ENCODE measurements at places on chromosomes 11 and 22.

DNA sequence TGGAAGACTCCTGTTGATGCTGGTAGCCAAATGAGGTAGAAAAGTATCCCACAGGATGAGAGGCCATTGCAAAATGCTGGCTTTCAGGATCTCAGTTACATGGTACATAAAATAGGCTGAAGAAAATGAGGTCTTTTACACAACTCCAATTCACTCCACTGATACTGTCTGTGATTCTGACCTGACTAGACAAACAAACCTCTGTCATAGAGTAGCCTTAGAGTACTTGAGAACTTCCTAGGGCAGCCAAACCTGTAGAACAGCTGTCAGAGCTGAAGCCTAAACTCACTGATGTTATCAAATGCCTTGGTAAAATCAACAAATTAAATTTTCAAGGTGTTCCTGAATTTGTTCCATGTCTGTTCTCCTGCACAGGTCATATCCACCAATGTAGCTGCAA lies 26.2 kb upstream of the POGLUT3 start:
- no peak for DNase-seq

GRCh38 chr11:1859004-1859403 lies 6.1 kb downstream of the LSP1 start:
- DNase-seq: no peak

GRCh38 chr11:71181566-71181965 lies 70.8 kb downstream of the SHANK2 start:
- DNase-seq: no peak

DNA sequence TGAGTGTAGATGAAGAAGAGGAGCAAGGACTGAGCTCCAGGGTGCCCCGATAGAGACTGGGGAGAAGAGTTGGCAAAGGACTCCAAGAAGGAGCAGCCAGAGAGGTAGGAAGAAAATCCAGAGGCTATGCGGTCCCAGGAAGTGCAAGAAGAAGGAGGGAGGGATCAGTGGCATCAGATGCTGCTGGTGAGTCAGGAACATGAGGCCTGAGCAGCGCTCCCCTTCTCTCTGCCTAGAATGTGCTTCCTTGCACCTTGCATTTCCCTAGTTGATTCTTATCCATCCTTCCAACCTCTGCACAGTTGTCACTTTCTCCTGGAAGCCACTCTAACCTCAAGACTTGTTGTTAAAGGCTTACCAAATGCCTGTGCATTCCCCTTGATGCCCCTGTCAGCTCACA lies 21.3 kb downstream of the KCNC1 start:
- no peak for DNase-seq

GRCh38 chr22:46035742-46036557 lies 59.0 kb upstream of the WNT7B start:
- DNase-seq: peak; percentile 97

GRCh38 chr11:111796696-111797095 lies 30.5 kb upstream of the PPP2R1B start:
- no peak for DNase-seq

DNA sequence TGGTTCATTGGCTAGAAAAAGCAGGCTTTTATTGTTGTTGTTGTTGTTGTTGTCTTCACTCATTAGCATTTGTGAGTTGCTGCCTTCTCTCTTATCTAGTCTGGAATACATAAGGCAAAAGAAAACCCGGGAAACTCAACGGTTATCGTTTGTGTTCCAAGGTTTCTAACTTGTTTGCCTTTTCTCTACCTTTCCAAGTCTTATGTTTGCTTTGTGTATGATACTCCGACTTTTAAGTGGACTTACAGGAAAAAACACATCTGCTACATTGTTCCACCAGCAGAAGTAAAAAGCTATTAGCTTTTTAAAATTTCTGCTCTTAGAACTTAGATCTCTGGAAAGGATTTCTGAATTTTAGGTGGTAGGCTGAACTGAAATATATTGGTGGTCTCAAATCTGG lies 27.0 kb upstream of the HIKESHI start:
- no peak for DNase-seq

DNA sequence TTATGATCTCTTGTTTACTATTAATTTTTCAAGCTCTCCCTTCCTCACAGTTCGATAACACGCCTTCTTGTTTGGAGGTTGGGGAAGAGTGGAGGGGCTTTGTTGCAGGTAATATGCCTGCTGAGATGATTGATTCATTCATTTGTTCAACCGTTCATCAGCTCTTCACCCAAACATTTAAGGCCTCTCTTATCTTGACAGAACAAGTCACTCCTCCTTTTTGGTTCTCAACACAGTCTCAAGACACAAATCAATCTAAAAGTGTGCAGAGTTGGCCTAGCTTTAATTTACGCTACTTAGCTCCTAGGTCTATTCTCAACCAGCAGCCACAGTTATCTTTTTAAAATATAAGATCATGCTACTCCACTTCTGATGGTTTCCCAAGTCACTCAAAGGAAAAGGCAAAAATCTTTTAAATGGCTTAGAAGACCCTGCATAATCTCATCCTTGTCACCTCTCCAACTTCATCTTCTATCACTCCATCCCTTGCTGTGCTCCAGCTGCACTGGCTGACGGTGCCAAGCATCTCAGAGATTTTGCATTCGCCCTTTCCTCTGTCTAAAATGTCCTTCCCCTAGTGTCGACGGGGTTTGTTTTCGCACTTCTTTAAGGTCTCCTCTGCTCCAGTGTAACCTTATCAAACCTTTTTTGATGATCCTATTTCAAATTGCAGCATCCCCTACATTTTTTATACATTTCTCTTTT lies 60.3 kb downstream of the AMBRA1 start:
- no peak for DNase-seq

- no peak for DNase-seq
Measured at GRCh38 chr11:67582011-67582410, 1.6 kb upstream of the GSTP1 start.

- no peak for DNase-seq
Measured at GRCh38 chr11:130813638-130814037, 102.6 kb downstream of the SNX19 start.

DNA sequence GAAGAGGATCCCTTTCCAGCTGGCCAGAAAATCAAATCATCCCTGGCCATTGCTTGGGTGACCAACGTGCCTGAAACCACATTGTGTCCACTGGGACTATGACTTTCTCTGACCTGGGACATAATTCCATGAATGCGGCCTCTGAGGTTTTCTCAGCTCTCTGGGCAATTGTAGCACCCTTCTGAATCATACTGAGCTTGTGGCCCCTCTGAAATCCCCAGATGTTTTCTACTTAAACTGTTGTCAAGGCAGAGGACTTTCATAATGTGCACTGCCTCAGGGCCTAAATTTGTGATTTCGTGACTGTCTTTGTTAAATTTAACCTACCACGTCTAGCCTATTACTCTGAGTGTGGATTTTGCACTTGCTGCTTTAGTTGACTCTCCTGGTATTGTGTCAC lies 321.1 kb upstream of the PLET1 start:
- no peak for DNase-seq

DNA sequence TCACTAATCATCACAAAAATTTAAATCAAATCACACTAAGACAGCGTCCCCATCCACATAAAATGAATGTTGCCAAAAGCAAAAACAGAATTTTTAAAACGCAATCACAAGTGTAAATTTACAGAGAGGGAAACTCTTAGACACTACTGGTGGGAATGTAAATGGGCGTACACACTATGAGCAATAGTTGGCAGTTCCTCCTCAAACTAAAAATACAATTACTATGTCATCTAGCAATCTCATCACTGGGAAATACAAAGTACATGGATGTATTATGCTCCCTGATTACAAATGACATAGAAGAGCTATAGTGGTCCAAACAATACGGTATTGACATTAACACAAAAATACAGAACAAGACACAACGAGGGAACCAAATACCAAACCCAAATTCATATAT lies 8.7 kb upstream of the RGL4 start:
- no peak for DNase-seq

- DNase-seq: peak; percentile 55
Measured at GRCh38 chr11:128956401-128957201, 13.9 kb upstream of the TP53AIP1 start.

DNA sequence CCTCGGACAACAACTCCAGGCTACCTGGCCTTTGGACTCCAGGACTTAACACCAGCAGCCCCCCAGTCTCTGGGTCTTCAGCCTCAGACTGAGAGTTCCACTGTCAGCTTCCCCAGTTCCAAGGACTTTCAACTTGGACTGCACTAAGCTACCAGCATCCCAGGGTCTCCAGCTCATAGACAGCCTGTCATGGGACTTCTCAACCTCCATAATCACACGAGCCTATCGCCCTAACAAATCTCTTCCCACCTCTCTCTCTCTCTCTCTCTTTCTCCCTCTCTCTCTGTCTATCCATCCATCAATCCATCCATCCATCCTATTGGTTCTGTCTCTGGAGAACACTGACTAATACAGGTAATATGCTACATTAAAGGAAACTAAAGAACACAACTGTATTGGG lies 10.7 kb downstream of the RAB30 start:
- no peak for DNase-seq

DNA sequence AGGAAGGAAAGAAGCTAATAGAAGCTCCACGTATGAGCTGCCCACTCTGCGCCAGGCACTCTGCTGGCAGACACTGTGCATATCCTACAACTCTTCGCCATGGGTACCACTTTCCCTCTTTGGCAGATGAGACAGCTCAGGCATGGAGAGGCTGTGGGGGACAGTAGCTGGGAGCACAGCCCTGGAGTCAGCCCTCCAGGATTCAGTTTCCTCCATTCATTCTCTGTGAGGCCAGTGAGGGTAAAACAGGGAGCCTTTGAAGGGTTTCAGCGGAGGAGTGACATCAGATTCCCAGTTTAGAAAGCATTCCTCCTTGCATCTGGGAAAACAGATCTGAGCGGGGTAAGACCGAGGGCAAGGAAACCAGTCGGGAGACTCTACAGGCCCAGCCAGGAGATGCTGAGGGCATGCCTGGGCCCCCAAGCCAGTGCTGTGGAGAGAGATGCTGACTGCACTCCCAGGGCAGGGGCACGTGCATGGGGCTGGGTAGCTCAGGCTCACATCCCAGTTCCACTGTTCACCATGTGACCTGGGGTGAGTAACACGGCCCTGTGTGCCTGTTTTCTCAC lies 58.3 kb upstream of the EMID1 start:
- DNase-seq: no peak

- DNase-seq: no peak
Measured at GRCh38 chr11:132114185-132114584, 743.8 kb downstream of the NTM start.

DNA sequence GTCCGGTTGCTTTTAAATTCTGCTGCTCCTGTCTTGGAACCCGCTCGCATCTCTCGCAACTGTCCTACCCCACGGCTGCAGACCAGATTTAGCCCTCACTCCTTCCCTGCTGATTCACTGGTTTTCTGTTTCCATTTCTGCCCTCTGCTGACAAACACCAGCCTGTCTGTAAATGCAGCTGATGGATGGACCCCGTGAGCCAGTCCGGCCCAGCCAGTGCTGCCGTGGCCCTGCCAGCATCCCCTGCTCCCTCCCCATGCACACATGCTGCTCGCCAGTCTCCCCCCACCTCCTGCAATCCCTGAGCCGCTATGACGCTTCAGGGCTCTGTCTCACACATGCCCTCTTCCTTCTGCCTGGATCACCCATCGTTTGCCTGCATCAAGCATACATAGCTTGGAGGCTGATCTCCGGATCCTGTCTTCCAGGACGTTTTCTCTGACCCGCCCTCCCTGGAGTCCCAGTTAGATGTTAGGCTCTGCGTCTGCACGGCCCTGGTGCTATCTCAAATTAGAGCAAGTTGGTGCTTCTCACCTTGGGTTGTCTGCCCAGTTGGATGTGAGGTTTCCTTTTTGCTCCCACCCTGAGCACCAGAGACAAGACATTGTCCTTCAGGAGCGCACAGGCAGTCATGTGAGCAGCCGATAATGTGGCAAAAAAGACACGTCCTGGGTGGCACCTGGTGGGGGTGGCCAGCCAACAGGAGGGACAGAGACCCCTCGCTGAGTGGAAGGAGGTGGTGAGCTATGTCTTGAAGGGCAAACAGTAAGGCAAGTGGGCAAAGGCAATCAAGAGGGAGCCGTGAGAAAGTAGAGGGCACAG lies 4.3 kb upstream of the ACR start:
- DNase-seq: no peak
